ENCODE measurements at places on chromosomes 7 and 10. TPM values are rescaled to one million over a fixed set of nuclear protein-coding genes. Genes with fewer than 3 reads are reported as not detected.

DNA sequence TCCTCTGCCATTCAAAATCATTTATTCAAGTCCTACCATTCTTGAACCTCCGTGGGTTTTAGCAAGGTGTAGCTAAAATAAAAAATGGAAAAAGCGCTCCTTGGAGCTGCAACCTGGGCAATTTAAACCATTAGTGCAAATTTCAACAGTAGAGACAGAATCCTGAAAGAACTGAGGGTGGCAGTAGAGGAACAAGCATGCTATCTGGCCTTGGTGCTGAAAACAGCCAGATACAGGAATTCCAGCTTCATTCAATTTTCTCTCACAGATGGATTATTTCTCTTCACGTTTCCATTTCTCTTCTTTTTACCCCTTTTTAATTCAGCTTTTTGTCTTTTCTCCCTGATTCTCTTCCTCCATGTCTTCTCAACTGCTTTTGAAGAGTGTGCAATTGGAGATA lies 77.7 kb downstream of the OTUD1 start:
- DNase-seq: no peak

GRCh38 chr7:1058821-1059199 lies 14.5 kb downstream of the GPR146 start:
- no peak for DNase-seq

GRCh38 chr10:113226399-113226798 lies 276.4 kb downstream of the TCF7L2 start:
- DNase-seq: peak; percentile 51

DNA sequence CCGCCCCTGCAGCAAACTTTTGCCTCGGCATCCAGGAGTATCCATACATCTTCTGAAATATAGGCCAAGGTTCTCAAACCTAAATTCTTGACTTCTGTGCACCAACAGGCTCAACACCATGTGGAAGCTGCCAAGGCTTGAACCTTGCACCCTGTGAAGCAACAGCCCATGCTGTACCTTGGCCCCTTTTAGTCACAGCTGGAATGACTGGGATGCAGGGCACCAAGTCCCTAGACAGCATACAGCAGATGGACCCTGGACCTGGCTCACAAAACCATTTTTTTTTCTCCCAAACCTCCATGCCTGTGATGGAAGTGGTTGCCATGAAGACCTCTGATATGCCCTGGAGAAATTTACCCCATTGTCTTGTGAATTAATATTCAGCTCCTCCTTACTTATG lies 233.8 kb upstream of the KCND2 start:
- DNase-seq: no peak

GRCh38 chr10:79345241-79346011 lies 1.8 kb upstream of the PPIF start:
- DNase-seq: no peak

CDHR3 gene
- total RNA-seq: 0.93 TPM

DNA sequence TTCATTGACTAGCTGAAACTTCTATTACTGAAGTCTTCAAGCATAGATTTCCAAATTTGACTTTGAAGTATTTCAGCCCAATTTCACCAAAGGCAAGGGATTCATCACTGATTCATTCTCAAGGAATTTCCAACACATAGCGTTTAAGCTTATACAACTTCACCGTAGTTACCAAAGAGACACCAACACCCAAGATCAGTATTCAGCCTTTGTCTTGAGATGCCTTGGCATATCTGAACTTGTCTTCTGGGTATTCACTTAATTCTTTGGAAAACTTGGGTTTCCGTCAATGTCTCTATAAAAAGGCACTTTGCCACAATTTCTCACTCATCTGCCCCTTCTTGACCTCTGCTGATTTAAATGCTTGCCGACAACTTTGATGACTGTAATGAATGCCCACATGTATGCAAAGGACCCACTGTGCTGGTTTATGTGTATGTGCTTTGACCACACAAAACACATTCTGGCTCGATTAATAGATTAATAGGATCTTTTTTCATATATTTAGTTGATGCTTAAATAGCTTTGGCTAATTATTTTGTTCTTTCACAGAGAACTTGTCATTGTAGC lies 49.6 kb downstream of the TES start:
- no peak for DNase-seq
